ENCODE measurements at places on chromosomes 7 and 10. TPM values are rescaled to one million over a fixed set of nuclear protein-coding genes. Genes with fewer than 3 reads are reported as not detected.

MINDY4 gene
- polyA plus RNA-seq: 5.2 TPM

H2BK1 gene
- polyA plus RNA-seq: not detected

SPDYE2 gene
- 7.4 TPM for polyA plus RNA-seq

GRM3 gene
- not detected for polyA plus RNA-seq

ABCC2 gene
- polyA plus RNA-seq: 1.0 TPM

Data from forelimb muscle (tissue), 1 donor.